GM18507 (cell line): ENCODE measurements at places on chromosomes 7 and 10.
A peak's percentile ranks its signal among the peaks of the same experiment; 100 is the strongest.

DNA sequence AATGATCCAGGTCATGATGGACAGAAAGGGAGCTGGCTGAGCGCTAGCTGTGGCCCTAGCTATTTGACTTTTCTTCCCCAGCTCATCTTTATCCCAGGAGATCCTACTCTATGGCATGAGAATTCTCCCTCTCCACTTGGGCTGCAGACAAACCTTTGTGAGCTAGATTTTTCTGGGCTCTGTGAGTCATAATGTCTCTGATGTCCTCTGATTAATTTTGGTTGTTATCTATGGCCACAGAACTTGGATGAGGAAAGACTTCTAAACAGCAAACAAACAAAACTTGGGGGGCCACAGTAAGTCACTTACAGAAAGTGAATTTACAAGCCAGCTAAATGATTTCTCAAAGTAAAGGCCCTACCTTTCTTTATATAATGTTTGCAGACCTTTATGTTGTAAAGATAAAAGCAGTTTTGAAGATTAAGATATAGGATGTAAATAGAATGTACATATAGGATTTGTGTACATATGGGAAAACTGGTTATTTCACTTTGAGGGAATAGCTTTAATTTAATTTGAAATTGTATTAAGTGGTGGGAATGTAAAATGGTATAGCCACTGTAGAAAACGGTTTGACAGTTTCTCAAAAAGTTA is 10.4 kb downstream of the ABLIM1 start:
- no peak for DNase-seq

DNA sequence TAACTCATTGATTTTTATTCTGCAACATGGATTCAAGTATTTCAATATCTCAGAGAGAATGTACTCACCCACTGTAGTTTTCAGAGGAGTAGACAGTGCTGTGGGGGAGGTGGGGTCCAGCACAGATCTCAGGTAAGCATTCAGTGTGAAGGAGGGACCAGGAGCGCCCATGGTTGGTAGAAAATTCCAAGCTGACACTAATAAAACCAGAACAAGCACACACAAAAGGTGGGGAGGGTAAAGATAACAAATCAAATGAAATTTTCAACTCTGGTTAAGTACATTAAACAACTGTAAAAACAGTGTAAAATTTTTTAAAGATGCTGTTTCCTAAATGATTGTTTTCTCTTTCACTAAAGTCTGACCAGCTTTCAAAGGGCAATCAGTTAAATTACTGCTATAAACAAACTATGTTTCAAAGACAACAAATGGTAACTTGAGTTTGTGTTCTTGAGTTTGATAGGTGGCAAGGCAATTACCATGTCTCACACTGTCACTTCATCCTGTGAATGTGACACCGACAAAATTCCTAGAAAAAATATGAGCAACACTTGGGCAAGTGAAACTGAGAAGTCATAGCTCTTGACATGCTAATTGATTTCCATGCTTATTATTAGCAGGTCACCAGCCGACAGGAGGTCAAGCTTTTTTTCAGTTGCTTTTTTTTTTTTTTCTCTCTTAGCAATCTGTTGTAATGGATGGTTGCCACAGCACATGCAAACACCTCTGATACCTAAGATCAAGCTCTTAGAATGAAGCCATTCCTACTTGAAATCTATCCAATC is 205.8 kb upstream of the SLC26A5 start:
- no peak for DNase-seq

DNA sequence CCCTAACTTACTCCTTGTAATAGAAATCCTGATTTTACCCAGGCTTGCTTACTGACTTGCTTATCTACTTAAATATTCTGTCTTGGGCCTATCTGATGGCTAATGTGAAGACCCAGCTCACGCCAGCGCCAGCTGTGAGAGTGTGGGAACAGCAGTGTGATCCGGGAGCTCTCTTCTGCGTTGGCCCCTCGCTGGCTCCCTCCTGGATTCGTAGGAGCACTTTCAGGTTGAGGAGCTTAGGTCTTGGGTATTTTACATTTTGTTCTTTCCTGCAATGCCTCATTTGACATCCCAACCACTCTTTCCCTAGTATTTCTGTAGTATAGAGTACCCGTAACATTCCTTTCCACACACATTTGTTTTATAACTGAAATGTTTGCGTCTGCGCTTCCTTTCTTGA is 51.7 kb downstream of the CREM start:
- no peak for DNase-seq

DNA sequence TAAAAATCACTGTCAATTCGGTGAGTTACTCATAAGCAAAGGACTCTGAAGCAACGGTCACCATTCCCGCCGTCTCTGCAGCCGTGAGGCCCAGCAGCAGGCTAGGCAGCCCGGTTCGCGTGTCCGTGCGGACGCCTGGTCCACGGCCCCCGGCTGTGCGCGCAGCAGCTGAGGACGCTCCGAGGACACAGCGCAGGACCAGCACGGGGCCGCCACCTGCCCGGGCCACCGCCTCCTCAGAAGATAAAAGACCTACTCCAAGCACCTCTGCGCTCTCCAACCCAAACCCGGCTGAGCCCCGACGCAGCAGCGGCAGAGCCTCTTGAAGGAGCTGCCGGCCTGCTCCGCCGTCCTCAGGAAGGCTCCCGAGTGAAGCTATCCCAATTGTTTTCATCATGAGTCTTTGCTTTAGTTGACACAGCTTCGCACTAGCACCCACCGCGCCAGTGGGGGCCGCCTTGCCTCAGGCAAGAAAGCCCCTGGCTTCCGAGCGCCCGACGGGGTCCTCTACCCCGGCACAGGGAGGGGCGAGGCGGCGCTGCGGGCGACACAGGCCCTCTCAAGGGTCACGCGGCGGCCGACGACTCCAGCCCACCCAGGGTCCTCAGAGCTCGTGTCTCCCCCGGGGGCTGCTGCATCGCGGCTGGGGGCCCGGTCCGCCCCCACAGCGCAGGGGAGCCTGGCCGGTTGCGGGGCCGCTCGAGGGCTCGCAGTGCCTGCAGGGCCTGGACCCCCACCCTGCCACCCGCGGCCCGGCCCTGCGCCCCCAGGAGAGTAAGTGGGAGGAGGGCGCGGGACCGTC is 16.9 kb upstream of the GPR146 start:
- DNase-seq, result no peak

DNA sequence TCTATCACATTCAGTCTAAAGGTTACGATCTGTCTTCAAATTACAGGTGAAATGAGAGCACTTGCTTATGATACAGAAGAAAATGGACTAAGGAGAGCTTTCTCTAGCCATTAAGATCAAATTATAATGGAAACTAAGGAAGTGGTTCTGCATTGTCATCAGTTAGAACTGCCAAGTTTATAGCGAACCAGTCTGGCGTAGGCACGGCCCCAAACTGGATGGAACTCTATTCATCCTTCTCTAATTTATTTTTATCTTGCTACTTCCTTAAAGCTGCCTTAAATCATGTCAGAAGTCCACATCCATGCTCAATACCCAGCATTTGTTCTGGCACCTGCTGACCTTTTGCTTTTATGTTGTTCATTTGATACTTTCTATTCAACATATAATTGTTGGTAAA is 63.7 kb upstream of the APBB1IP start:
- DNase-seq, result no peak

- DNase-seq, result no peak
Observed at GRCh38 chr10:132847856-132848255, 61.9 kb upstream of the NKX6-2 start.

- no peak for DNase-seq
Observed at GRCh38 chr7:1678571-1679325, 8.7 kb downstream of the ELFN1 start.

GRCh38 chr10:91406322-91406721 is 3.8 kb upstream of the HECTD2 start:
- no peak for DNase-seq

- DNase-seq, result peak; percentile 32
Observed at GRCh38 chr10:69318867-69319727, 40.8 kb downstream of the HK1 start.

DNA sequence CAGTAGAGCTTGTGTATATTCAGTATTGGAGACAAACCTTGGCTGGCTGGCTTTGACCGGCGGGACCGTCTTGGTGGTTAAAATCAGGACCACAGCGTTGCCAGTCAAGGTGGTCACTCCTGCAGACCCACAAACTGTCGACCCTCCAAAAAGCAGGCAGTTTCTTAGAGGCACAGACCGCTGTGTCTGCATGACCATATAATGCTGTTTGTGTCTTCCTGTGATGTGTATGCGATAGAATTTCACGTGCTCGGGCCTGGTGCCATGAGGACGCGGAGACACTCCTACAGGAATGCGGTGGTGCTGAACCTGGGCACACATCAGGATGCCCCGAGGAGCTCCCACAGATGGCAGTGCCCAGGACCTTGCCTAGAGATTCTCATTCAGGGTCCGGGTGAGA is 34.8 kb downstream of the BNIP3 start:
- no peak for DNase-seq
